ENCODE measurements at places on chromosomes 3 and 15.

DNA sequence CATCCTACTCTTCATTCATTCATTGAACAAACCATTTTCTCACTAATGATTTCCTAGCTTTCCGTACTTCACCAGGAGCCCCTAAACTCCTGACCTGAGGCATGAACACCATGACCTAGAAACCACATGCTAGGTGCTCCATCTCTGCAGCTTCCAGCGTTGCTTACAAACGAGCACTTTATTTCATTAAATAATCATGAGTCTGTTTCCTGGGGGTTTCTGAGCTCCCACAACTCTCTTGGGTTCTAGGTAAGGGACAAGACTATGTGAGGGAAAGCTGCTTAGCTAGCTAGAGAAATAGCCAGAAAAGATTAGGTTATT lies 1.3 kb downstream of the MAP2K1 start:
- no peak for DNase-seq

DNA sequence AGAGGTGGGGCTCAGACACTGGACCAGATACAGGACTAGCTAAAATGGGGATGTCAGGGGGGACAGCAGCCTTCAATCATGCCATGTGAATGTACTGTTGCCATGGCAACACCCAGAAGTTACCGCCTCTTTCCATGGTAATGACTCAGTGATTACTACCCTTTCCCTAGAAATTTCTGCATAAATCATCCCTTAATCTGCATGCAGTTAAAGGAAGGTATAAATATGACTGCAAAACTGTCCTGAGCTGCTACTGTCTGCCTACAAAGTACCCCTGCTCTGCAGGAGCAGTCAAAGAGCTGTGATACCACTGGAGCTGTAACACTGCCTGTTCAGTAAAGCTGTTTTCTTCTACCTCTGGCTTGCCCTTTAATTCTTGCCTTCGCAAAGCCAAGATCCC lies 168.2 kb downstream of the PEAK1 start:
- DNase-seq, result no peak

DNA sequence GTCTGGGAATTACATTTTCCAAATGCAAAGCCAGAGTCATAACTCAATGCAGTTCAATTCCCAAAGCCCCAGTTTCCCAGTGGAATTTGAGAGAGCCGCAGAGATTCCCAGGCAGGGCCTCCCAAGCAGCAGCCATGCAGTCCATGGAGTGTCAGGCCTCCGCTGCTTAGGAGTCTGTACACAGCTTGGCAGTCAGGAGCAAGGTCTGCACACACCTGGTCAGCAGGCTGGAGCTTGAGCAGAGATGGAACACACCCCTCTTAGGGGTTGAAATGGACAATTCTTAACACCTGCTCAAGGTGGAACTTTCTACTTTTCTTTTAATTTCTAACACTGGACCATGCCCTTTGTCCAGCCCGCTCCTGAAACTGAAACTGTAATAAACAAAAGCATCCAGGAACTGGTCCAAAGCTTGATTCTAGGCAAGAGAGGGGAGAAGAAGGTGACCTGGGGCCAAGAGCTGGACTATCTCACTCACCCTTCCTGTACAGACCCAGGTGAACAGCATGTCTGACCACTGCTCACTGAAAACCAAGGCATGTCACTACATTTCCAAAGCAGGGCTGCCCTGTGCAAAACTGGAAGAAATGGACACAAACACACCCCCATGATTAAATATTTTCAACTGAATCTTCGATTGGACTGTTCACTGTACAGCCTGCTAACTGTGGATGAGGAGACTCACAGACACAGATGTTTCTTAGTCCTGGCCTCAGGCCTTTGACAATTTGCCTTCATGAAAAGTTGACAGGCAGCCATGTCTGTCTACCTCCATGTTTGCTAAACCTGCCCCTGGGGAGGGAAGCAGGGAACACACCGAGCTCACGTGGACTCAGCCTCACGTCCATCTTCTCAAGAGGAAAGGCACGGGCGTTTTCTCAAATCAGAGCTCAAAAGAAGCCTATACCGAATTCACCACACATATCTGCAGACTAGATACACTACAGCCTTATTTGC lies 48.6 kb upstream of the DUSP7 start:
- DNase-seq, result no peak

DNA sequence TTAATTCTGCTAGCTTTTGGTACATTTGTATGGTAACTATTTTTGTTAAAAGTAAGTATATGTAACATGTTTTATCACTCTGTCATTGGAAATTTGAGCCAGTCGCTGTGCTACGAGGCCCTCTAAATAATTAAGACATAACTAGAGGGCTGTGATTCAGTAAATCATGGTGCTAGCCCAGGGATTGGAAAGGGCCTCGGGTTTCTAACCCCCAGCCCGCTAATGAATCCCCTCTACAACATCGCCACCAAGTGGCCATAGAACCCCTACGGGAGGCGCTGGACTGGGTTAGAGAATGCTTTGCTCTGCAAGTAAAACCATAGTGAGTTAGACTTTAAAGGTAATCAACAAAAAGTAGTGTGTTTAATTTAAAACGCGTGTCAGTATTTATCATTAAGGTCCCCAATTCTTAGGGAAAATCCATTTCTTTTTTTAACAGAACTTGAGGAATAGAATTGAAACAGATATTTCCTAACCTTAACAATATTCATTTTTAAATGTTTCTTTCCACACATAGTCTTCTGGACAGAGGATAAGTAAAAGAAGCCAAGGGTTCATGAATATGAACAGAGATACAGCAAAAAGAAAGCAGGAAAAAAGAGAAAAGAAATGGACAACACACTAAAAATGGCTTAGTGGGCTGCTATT lies 744.7 kb downstream of the EPHA3 start:
- DNase-seq, result peak; percentile 7

DNA sequence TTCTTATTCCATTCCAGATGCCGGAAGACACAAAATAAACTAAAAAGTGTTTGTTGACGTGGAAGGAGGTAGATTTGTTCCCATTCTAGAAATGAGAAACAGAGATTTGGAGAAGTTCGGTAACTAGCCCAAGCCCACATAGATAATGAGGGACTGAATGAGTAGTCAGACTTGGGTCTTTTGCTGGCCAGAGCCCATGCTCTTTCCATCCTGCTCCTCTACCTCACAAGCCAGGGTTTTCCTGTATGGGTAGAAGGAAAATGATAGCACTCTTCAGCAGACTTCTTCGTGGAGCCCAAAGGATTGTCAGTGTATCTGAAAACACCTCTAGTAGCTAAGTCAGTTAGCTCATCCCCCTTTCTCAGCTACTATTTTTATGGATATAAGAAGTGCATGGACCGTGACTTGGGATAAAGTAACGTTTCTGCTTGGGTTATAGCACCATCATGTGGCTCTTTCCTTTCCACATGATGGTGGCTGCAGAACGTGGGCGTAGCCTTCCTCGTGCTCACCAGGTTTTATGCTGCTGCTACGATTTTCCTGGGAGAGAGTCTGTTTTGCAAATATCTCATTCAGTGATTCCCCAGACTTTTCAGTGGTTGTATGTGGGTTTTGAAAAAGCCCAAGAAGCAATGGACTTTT lies 84.6 kb downstream of the DGKG start:
- no peak for DNase-seq

DNA sequence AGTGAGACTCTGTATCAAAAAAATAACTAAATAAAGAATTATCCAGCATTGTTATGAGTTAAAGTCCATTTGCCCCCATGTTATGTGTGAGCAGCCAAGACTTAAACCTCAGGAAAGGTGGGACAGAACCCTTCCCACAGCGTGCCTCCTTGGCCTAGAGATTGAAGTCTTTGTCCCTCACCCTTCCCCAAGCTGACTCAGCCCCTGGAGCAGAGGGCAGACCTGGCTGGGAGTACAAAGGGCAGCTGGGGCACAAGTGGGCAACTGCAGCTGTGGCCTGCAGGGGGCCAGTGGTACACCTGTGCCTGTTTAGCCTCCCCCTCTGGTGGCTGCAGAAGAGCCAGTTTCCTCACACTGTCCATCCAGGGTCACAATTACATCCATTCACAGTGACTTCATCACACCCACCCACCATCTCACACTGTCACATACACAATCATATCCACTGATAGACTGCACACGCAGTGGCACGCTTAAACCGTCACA lies 940 bp upstream of the ACY1 start:
- DNase-seq, result no peak

DNA sequence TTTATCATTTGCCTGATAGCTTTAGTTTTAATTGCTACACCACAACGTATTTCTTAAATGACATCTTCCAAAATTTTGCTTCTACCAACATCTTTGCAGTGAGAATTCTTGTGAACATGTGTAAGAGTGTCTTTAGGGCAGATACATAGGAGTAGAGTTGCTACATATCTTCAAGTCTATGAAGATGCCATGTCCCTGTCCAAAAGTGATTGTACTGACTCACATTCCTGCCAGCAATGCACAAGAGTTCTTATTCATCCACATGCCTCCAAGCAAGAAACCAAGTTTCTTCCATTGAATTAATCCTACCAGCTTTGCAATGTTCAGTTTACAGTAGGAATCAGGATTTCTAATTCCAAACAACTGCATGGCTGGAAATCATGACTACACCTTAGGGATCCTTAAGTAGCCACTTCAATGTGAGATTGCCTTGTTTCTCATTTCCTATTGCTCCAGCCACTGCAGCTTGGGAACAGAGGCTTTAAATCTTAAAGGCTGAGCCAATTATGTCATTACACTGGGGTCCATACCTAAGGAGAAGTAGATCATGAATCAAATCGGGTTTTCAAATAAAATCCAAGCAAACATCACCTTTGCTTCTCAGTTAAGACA lies 44.5 kb downstream of the BCL2L10 start:
- DNase-seq, result no peak

DNA sequence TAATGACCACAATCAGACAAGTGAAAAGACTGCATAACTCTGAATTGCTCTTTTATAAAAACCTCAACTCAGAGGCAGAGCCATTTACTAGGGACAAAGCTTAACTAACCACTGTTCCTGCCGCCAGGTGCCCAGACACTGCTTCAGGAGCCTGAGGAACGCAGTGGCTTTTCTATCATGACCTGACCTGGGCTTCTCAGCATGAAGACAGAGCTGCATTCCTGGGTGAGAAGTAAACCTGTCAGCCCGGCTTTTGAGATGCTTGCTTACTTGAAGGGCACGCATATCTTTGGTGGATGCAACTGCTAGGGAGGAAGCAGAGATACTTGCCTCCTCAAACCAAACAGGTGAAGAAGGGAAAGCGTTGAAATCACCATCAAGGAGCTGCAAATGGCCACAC lies 7.9 kb downstream of the LRRC31 start:
- no peak for DNase-seq

DNA sequence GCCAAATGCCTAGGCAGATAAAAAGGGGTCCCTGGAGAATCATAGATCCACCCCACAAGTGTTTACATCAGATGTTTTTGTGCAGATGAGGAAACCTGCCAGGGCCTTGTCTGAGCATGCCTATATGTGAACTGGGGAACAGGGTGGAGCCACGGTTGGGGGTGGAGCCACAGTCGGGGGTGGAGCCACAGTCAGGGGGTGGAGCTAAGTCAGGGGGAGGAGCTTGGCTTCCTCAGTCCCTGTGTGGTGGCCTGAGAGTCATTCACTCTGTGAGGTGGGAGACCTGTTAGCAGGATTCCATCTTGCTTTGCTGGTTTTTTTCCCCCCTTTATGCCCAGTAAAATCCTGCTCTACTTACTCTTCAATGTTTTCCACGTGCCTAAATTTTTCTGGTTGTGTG lies 57.8 kb upstream of the TGFBR2 start:
- DNase-seq, result no peak
